GM06990 (cell line): ENCODE measurements at places on chromosomes 1 and 21.

- no peak for DNase-seq
Measured at GRCh38 chr1:6180268-6180706, at the start of gene CHD5. Gene CHD5 (minus strand): TSS chr1:6180321. CDS start chr1:6180023, 298 bp downstream.

DNA sequence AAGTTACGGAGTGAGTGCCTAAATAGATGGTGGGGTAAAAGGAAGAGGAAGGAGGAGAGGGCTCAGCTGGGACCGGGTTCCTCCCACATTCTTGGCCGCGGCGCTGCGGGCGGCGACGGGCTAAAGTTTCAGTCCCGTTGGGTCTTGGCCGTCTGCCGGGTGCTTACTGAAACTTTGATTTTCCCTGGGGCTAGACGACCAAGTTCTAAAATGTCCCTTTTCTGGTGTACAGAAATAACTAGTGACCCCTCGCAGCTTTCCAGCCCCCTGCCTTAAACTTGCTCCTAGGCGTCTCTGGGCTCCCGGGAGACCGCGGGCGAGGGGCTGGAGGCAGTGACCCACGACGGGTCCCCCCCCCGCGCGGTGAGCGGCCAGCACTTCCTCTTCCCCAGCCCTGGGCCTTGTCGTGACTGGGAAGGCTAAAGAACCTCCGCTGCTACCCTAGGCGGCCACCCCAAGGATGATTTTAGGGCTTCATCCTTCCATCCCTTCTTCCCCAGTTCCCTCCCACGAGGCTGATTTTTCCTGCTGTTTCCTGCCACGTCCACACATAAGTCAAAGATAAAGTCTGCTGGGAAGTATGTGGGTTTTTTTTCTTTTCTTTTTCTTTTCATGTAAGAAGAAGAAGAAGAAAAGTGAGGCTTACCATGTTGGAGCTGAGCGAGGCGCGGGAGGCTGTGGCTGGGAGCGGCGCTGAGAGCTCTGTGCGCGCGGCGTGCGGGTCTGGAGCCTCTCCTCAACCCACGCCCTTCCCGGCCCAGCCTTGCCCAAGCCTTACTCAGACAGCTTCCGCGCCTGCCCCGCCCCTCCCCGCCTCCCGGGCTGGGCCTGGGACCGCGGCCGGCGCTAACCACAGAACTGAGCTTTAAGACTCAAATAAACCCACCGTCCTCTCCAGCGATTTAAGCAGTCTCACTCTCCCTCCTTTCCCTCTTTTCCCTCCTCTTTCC, at the start of gene S100A11:
Gene S100A11, minus strand, starts transcription at position 738 of the 950 bp plus-strand sequence. Its CDS starts 89 bp downstream, at position 649.
- peak; percentile 71 for DNase-seq

DNA sequence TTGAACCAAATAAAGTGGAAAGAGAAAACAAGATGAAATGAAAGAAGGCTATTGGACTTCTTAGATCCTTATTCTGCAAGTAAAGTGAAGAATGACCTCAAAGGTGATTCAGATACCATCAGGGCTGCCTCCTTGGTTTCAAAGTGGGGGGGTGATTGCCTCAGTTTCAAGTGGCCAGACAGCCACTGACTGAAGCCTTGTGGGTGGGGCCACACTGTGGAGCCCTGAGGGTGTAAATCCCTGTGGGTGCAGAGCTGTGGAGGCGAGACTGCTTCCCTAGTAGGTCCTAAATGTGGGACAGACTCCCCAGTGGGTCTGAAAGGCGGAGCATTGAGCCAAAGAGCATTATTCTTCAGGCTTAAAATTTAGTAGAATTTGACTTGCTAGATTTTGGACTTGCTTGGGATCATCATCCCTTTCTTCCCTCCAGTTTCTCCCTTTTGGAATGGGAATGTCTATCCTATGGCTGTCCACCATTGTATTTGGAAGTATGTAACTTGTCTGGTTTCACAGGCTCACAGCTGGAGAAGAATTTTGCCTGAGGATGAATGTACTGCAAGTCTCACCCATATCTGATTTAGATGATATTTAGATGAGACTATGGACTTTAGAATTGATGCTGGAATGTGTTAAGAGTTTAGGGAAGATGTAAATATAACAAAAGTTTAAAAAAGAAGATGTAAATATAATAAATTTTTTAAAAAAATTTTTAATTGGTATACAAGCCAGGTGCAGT, 71.6 kb upstream of the SOX13 start:
- DNase-seq: no peak

DNA sequence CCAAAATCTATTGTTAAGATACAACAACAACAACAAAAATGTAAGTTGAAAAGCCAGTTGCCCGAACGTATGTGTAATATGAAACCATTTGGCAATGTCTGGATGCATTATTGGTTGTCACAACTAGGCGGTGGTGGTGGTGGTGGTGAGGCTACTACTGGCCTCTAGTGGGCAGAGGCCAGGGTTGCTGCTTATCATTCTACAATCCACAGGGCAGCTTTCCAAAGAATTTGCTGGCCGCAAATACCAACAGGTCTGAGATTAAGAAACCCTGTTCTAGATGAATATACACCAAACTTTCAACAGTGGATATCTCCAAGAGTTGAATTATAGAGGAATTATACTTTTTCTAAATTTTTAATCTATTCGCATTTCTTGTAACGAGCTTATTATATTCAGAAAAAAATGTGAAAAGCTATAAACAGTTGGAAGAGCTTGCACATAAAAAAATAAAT, 26.8 kb upstream of the ZNF697 start:
- DNase-seq: no peak

DNA sequence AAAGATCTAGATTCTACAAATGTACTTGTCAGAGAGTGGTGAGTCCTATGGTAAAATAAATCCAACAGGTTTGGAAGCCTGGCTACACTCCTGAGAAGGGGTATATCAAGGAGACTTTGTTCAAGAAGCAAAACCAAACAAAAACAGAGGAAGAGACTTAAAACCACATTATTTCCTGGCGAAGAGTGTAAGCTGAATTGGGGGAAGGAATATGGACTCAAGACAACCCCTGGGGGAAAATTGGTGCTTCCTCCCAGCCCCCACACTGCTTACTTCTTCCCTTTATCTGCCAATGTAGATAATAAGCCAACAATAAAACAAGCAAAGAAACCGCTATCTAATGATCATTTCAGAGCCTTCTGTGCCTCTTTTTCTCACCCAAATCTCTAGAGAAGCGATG, 48.4 kb upstream of the ZBTB18 start:
- DNase-seq: no peak

DNA sequence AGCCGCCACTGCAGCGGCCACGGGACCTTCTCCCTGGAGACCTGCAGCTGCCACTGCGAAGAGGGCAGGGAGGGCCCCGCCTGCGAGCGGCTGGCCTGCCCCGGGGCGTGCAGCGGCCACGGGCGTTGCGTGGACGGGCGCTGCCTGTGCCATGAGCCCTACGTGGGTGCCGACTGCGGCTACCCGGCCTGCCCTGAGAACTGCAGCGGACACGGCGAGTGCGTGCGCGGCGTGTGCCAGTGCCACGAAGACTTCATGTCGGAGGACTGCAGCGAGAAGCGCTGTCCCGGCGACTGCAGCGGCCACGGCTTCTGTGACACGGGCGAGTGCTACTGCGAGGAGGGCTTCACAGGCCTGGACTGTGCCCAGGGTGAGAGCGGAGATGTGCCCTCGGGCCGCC, 11.7 kb downstream of the TNN start:
- DNase-seq: no peak

DNA sequence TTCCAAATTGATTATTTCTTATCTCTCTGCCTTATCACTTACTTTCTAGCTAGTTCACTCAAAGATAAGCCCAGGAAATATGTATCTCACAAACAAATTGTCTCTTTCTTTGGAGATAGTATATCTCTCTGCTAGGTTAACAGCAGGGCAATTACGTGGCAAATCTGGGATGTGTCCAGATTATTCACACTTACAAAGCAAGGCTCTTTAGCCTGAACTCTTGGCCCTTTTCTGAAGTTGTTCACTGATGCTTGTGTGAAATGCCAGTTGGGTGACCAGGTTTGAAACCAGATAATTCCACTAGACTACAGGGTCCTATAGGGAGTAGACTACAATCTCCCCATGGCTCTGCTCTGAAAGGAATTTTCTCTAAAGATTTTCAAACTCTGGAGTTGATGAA, 30.8 kb upstream of the FAM78B start:
- DNase-seq: no peak

GRCh38 chr1:163761898-163762297, 440.1 kb downstream of the NUF2 start:
- no peak for DNase-seq

GRCh38 chr1:32825181-32825580, 7.7 kb downstream of the S100PBP start:
- DNase-seq: no peak

GRCh38 chr1:231803353-231803752, 176.8 kb downstream of the DISC1 start:
- DNase-seq: no peak

- no peak for DNase-seq
Measured at GRCh38 chr1:235908742-235909520, 42.2 kb upstream of the LYST start.

DNA sequence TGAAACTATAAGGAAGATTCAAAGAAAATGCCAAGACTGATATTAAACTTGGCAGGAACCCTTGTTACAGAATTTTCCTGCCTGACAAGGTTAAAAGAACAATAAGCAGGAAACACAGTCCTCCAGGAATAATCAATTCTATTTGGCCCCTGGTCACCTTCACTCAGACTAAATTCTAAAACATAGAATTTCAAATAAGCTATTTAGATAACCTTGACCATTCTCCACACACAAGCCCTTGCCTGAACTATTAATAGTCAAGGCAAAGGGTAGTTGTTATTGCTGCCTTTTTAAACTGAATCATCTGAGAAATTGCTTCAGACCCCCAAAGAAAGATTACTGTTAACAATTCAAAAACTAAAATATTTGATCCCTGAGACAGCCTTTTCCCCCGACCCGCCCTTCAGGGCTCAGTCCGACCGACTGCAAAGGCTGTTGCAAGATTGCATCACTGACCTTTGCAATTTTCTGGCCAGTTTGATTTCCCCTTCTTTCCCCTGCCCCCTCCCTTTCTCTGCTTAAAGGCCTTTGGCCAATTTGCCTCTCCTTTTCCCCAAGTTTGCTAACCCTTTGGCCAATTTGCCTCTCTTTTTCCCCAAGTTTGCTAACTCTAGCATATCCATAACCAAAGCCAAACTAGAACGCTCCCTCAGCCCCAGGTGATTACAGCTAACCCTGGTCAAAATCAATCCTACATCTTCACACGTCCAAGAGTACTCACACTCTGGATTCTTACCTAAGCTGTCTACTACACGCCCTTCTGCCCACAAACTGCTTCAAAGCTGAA, 1.4 kb upstream of the G0S2 start:
- no peak for DNase-seq

GRCh38 chr1:163538667-163539066, 216.9 kb downstream of the NUF2 start:
- DNase-seq: no peak

DNA sequence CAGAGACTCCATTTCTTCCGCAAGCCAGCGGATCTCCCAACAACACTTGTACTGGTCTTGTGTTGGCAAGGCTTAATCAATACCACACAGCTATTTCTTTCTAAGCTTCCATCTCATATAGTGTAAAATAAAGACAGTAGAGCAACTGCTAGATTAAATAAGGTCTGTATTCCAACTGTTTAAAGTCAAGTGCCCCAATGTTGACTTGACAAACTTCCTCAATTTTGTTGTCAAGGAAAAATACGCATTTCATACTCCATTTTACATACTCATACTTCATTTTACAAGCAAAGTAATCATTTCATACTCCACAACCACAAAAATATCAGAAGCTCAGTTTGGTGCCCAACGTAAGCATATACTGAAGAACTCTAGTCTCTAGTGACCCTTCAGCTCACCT, 143.0 kb downstream of the RERE start:
- no peak for DNase-seq

DNA sequence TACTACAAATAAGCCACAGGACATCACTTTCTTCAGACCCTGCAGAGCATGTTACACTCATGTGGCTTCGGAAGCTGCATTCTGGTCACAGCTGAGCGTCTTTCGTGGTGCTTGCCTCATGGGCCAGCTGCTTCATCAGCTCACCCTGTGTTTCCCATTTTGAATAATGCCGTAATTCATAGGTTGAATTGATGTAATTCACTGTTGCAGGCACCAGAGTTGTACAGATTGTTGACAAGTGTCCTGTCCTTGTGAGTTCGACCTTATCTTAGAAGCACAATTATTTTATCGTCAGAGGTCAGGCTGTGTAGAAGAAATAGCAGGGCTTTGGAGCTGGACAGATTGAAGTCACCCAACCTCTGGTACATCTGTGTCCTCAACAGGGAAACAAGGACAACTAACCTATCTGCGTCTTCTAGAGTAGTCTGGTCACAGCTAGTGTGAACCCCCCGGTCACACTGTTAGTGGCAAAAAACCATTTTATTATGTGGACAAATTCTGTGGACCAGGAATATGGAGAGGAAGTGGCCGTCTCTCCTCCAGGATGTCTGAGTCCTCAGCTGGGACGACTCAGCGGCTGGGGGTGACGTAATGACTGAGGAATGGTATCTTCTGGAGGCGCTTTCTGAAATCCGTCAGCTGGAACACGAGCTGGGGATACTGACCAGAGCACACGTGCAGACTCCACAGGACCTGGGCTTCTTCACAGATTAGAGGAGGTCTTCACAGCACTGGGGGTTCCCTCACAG, 17.8 kb downstream of the PKNOX1 start:
- DNase-seq: no peak

DNA sequence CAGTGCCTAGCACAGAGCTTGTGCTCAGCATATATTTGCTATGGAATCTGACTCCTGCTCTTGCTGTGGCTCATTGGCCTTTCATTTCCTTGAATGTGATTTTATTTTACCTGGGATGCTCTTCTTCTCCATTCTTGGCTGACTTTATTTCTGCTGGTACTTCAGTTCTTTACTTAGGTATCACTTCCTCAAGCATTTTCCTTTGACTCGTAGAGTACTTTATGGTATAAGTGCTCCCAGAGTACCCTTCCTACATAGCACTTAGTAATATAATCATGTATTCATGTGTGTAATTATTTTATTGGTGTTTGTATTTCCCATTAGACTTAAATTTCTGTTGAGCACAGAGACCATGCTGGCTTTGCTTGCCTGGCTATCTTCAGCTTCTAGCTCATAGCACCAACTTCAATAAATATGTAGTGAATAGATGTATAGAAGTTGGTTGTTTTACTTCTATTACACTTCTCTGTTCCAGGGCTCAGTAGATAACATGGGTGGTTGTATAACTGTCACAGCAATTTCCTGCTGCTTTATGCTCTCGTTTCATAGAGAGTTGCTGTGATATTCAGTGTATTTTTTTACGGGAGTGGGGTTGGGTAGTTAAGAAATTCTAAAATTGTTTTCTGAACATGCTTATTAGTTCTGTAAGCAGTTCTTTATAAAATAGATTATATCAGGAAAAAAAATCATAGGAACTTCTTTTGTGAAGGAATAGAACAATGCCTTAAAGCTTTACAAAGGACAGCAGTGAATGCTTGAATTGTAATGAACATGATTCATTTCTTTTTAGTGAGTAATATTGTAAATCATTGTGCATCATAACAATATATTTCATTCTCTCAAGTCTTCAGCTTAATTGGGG, 112.2 kb downstream of the NEK7 start:
- DNase-seq: no peak

- DNase-seq: no peak
Measured at GRCh38 chr1:99532276-99532580, 113.7 kb upstream of the PALMD start.

DNA sequence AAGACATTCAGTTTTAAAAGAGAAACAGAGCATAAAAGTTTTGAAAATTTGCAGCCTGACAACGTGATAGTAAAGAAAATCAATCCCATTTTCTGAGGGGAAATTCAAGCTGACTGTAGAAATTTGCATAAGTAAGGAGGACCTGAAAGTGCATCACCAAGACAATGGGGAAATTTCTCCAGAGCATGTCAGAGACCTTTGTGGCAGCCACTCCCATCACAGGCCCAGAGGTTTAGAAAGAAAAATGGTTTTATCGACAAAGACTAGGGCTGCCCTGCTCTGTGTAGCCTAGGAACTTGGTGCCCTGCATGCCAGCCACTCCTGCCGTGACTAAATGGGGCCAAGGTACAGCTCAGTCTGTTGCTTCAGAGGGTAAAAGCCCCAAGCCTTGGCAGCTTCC, 1640.2 kb upstream of the PRMT6 start:
- no peak for DNase-seq
